Caudate nucleus (tissue), 63 donors: ENCODE measurements at places on chromosomes 4 and X.
A peak's percentile ranks its signal among the peaks of the same experiment; 100 is the strongest.

DNA sequence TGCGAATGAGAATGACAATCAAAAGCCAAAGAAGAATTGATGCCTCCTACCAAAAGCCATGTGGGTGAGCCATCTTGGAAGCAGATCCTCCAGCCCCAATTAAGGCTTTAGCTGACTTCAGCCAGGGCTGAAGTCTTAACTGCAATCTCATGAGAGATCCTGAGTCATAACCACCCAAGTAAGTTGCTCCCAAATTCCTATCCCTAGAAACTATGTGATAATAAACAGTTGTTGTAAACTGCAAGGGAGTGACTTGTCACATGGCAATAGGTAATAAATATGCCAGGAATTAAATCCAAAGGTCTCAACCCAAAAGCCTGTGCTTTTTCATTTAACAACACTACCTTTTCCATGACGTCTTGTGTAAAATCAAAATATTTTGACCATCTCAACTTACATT is 154.2 kb upstream of the TBL1X start:
- DNase-seq, result no peak

DNA sequence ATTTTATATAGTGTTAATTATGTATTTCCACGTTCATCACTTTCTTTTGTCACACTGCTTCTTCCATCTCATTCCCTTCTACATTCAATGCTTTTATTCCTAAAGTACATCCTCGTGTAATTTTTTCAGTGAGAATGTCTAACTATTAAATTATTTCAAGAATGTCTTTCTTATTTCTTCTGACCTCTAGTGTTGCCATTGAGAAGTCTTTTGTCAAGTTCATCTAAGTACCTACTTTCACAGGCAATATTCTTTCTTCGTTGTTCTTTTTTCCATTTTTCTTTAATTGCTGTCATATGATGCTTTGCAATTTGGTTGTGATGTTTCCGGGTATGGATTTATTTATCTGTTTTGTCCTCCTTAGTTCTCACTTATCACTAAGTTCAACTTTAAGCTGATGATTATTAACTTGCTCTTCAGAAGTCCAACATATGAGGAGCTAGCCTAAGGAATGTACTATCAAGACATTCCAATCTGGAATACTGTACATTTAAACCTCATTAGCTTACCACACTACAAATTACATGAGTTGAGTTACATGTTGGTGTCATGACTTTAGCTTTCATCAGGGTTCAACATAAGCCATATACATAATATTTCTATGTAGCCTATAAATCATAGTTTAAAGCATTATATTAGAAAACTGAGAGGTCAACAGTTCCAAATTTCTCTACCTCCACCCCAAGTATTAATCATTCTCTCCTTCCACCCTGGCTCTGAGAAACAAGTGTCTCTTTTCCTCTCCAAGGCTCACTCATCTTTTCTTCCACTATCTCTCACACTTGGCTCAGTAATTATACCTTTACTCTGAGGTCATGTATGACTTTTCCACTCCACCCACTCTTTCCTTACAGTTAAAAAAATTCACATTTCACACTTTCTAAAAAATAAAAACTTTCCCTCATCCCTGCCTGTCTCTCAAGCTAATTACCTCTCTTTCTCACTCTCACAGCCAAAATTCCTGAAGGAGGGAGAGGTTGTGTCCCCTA is 81.5 kb downstream of the COX18 start:
- no peak for DNase-seq

- no peak for DNase-seq
These were observed 444 bp downstream of the FREM3 start for GRCh38 chr4:143700046-143700415.

DNA sequence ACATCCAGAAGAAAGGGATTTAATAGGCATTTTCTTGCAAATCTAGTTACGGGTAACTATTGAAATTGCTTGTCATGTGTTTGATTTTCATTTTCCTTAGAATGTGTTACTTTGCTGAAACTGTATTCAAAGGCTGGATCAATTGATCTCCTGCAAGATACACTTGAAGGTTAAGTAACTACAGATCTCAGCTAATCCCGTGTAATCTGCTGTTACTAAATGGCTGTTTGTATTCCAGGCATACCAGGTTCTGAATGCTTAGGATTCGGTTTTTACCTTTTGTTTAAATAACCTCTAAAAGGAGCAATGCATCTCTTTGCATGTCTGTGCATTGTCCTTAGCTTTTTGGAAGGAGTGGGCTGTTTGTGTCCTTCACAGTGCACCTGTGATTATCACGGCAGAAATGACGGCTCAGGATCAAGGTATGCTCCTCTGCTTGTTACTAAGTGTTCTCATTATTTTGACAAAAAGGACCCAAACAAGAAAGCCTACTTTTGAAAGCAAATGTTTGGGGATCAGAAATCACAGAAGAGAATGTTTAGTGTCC is at the start of gene LRIT3:
Gene LRIT3 (plus strand): TSS at position 212 of the 547 bp plus-strand sequence. CDS start 95 bp downstream, at position 307.
- DNase-seq, result no peak

- peak; percentile 27 for DNase-seq
These were observed 81.9 kb upstream of the QRFPR start for GRCh38 chr4:121462660-121463261.

GRCh38 chr4:109861916-109862511 is 14.1 kb downstream of the LRIT3 start:
- DNase-seq, result no peak

DNA sequence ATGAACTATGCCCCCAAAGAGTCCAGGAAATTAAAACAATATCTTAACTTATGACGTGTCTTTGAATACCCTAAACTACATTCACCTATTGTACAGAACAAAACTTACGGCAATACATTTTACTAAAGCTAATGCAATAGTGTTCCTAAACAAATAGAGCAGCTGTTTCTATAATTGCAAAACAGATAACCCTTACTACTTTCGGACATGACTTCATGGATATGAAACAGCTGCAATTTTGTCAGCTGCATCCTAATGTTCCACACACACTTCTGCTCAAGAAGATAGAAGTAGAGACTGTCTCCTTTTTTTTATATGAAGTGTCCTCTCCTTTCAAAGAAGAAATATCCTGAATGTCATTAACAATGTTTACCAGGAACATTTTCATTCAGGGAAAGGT is 174.9 kb downstream of the ACTRT1 start:
- no peak for DNase-seq

- no peak for DNase-seq
These were observed 78.7 kb upstream of the MSX1 start for GRCh38 chr4:4780729-4781244.

DNA sequence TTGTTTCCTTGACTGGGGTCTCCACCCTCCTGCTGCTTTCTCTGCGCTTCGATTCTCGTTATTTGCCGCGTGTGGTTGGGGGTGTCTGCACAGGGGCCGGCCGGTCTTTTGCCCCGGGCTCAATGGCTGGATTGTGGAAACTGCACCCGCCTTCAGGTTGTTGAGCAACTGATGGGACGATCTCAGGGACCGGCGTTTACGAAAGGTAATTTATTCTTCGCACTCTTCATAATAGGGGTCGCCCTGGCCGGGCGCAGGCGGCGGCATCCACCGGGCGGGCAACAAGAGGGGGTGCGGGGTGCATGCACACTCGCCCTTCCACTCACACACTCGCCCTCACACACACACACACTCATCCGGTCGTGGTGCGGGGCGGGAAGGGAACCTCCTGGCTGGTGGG is 1.4 kb downstream of the ADGRL3 start:
- DNase-seq, result peak; percentile 49

GRCh38 chrX:153600032-153600373 is 1.1 kb upstream of the CCNQ start:
- no peak for DNase-seq

- DNase-seq, result no peak
These were observed 3.2 kb downstream of the KDR start for GRCh38 chr4:55122235-55122634.

GRCh38 chr4:53171797-53172196 is 194.1 kb downstream of the SCFD2 start:
- DNase-seq, result no peak

- no peak for DNase-seq
These were observed 154.1 kb upstream of the FAM241A start for GRCh38 chr4:111991163-111991562.

- DNase-seq, result no peak
These were observed 22.7 kb downstream of the INTS6L start for GRCh38 chrX:135543172-135543571.

DNA sequence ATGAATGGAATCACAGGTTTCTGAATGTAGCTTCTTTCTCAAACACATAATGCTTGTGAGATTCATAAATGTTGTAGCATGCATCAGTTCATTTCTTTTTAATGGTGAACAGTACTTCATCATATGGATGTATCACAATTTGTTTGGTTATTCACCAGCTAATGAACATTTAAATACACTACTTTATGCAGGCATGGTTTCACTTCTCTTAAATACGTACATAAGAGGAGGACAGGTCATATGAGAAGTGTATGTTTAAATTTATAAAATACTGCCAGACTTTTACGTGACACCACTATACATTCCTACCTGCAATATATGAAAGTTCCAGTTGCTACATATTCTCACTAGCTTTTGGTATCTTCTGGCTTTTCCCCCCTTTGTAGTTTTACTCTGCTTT is 65.4 kb downstream of the ANKRD17 start:
- no peak for DNase-seq

DNA sequence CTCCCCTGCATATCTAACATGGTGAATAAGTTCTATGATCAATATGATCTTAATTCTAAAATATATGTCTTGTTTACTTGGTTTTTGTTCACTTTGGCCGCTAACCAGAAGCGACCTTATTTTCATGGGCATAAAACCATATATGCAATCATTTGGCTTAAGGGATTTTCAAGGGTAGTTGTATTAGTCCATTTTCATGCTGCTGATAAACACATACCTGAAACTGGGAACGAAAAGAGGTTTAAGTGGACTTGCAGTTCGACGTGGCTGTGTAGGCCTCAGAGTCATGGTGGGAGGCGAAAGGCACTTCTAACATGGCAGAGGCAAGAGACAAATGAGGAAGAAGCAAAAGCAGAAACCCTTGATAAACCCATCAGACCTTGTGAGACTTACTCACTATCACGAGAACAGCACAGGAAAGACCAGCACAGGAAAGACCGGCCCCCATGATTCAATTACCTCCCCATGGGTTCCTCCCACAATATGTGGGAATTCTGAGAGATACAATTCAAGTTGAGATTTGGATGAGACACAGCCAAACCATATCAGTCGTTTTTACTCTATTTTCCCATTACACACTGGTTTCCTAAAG is 114.3 kb upstream of the CPEB2 start:
- DNase-seq, result no peak

- DNase-seq, result no peak
These were observed 61.7 kb upstream of the CBR4 start for GRCh38 chr4:169071747-169072146.

GRCh38 chr4:176464748-176465147 is 145.0 kb downstream of the SPCS3 start:
- no peak for DNase-seq

GRCh38 chr4:10879411-10880110 is 195.0 kb upstream of the CLNK start:
- no peak for DNase-seq

- no peak for DNase-seq
These were observed 39.8 kb downstream of the HAND2 start for GRCh38 chr4:173490256-173490655.

DNA sequence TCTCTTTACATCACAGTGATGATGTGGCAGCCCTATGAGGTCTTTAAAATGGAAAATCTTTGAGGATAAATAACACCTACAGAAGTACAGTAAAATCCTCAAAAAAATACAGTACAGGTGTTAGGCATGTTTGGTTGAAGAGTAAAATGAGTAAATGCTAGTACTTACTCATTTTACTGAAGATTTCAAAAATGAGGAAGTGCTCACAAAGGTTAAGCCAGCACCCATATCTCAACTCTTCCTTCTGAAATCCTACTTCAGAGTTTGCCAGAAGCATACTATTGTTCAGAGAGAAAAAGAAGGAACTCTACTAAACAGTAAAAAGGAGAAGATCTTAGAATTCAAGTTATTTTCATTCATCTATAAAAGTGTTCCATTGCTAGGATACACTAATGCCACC is 130.9 kb downstream of the CBR4 start:
- DNase-seq, result no peak

GRCh38 chrX:124250835-124251437 is 81.5 kb upstream of the TEX13D start:
- DNase-seq, result no peak

- DNase-seq, result no peak
These were observed 115.2 kb upstream of the LNX1 start for GRCh38 chr4:53706422-53707032.

- no peak for DNase-seq
These were observed 21.7 kb upstream of the SPP1 start for GRCh38 chr4:87953826-87954225.

- DNase-seq, result no peak
These were observed 249.8 kb downstream of the ANTXR2 start for GRCh38 chr4:79823148-79823763.
